ENCODE measurements at places on chromosomes 5 and 9.

- DNase-seq = no peak
These were observed 78.9 kb upstream of the GAS1 start for GRCh38 chr9:87026204-87026603.

DNA sequence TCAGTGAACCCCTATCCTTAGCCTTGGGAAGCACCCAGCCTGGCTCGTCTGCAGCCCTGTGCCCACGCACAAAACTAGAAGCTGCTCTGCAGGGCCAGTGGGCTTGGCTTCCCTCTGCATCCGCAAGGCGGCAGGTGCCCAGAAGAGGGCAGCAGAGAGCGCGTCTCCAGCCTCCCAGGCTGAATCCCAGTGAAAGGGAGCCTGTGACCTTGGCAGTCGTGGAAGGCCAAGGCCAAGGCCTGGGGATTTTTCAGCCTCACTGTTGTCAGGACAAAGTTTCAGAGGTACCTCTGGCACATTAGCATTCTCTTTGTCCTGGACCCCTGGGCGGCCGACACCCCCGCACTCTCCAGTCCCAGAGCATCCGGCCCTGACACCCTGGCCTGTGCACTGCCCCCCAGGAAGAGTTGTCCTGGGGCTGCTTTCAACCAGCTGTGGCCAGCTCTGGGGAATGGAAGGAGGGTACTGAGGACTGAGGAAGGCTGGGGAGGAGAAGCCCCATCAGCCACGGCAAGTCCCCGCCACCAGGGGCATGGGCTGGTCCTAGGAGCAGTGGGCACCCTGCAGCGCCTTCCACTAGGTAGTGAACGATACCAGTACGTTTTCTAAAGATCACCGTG lies 63.6 kb upstream of the IL17B start:
- DNase-seq = peak; percentile 52

DNA sequence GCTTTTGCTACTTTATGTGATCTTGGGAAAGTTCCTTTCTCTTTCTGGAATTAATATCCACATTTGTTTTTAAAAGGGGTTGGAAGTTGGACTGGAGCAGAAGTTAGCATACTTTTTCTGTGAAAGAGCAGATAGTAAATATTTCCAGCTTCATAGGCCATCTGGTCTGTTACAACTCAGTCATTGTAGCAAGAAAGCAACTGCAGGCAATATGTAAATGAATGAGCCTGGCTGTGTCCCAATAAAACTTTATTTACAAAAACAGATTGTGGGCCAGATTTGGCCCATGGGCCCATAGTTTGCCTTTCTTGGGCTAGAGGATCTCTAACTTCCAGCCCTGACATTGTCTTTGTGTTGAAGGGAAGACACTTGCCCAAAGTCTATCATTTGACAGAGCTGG lies 104.4 kb downstream of the ACTL7B start:
- DNase-seq = no peak

DNA sequence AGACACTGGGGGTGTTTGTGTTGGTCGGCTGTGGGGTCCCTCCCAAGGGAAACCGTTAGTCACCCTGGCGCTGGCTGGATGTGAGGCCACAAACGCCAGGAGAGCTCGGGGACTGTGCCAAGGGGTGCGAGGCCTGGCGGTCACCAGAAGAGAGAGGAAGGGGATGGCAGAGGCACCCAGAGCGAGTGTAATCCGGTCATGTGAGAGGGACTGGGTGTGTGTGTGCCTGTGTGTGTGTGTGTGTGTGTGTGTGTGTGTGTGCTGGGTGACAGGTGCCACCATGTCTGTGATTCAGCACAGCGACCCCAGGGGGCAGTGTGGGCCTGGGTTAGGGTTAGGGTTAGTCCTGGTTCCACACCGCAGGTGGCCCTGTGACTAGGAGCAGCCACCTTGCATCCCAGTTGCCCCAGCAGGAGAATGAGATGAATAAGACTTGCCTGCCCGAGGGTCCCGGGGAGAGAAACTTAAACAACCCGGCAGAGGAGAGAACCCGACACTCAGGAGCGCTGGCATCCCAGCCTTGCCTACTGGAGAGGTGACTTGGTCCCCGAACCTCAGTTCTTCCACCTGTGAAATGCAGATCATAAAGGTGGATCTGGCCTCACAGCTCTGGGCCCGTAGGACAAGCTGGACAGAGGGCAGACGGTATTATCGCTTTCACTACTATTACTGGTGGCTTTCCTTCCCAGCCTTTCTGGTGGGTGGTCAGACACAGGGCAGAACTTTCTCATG lies 1.4 kb upstream of the ADAMTSL2 start:
- DNase-seq = peak; percentile 22

GRCh38 chr5:172607213-172607793 lies 33.8 kb upstream of the NEURL1B start:
- peak; percentile 70 for DNase-seq

DNA sequence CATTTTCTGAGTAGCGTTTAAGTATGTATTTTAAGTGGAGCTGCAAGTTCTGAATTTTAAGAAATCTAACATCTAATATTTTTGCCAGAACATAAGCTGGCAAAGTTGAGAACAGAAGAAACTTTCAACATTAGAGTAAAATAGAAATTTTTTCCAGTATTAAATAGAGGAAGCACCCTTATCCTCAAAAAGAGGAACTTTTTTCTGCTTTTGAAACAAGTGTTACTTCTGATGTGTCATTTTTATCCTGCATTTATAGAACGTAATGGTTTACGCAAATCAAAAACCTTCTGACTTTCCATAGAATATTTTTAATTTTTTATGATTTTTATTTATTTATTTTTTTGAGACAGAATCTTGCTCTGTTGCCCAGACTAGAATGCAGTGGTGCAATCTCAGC lies 21.8 kb downstream of the ZBED3 start:
- no peak for DNase-seq

DNA sequence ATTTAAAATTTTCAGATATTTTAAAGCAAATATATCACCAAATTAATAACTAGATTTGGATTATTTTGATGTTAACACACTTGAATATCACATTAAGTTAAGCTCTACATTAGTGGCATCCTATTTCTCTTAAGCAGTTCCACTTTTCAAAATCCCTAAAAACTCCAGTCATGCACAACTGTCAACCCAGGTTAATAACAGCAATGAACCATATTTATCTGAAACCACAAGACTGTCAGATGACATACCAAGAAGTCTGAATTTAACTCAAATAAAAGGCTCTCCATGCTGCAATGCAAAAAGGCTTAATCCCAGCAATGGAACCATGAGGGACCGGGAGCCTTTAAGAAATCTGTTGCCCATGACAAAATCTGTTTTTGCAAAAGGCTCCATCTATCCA lies 27.5 kb downstream of the FNIP1 start:
- no peak for DNase-seq

DNA sequence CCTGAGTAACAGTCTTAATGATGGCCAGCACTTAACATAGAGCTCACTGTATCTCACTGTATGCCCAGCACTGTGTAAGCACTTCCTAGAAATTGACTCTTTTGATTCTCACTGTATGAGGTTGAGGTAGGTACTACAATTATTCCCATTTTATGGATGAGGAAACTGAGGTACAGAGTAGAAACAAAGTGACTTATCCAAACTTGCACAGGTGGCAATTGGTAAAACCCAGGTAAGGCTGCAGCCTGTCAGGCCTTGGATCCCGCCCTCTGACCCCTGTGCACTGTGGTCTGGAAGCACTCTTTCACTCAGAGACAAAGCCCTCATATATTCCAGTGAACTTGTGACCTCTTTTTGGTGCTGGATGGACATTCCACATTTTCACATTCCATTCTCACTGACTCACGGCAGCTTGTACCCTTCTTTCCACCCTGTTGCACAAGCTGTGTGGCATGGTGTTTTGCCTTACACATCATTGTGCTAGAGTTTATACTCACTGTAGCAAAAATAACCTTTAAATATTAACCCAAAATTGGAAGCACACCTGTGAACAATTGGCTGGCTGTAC lies 21.7 kb downstream of the ANKRD55 start:
- peak; percentile 95 for DNase-seq

GRCh38 chr5:173324115-173325001 lies 3.9 kb downstream of the STC2 start:
- DNase-seq = no peak

DNA sequence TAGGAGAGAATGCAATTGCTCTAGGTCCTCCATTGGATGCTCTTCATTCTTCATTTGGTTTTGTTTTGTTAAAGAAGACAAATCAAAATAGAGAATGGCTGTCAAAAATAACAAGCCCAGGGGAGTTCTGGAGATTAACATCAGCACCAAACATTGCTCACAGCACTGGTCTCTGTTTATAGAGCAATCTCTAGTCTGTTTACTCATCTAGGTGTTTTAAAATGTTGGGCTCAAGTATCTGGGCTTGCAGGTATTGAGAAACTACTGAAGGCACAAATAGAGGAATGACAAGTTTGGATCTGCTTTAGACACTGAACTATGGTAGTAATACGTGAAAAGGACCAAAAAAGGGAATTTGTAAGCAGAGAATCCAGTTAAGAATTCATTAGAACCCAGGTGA lies 77.0 kb upstream of the TMC1 start:
- DNase-seq = no peak

DNA sequence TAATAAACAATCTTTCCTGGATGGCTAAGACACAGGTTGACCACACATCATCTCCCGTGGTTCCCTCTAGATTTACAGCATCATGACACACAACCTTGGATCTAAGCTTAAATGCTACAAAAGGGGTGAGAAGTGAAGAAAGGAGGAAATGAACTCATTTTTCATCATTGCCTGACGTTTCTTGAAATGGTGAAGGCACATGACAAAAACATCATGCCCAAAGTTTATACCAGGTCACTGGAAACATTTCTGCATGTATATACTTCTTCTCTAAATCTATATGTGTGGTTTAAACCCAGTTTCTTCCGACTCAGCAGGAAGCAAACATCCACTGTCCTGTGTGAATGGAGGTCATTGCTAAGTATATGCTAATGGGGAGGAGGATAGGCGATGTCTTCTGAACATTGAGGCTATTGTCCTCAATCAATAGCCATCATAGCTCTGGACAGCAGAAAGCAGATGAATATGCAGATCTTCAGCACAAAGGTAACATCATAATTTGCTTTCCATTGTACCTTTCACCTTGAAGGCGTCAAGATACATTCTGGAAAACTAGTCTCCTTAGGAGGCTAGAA lies 137.4 kb downstream of the MED27 start:
- DNase-seq = peak; percentile 11

- DNase-seq = peak; percentile 45
These were observed 84.0 kb downstream of the ZSWIM6 start for GRCh38 chr5:61416010-61416409.

- DNase-seq = peak; percentile 6
These were observed 75.7 kb downstream of the PIP5K1B start for GRCh38 chr9:68780720-68781119.

DNA sequence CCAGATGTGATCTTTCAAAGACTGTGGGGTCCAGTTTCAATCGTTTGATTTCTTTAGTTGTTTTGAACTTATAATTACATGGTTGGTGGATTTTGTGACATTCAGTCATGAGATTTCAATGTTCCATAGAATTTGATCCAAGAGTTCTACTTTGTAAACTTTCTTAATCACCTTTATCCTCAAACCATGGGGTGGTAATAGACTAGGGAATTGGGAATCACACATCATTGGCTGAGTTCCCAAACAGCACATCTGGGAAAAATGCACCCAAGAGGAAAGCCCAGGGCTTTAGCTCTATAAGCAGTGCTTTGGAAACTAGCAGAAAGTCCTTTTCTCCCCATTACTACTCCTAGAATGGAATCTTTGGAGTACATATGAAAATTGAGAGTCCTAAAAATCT lies 177.6 kb downstream of the NNT start:
- DNase-seq = peak; percentile 10

DNA sequence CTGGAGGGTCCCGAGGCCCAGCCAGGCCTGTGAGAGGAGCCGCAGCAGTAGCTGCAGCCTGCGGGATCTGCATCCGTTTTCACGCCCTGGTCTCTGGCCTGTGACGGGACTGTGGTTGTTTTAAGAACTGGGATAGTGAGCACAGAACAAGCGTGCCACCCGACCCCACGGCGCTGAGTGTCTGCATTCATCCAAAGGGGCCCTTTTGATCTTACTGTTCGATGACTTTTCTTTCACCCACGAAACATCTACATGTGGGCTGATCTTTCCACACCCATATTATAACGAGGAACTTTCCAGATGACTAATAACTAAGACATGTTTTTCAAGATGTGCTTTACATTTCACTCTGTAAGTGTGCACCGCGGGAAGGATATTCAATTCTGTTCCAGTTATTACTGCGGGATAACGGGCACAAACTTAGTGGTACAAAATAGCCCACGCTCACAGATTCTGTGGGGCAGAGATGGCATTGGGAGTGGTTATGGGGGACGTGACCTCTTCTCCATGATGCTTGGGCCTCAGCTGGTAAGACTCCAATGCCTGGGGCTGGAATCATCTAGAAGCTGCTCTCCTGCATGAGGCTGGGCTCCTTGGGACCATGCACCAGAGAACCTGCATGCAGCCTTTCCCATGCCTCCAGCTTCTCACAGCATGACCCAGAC lies 165.0 kb downstream of the SYK start:
- DNase-seq = peak; percentile 58

DNA sequence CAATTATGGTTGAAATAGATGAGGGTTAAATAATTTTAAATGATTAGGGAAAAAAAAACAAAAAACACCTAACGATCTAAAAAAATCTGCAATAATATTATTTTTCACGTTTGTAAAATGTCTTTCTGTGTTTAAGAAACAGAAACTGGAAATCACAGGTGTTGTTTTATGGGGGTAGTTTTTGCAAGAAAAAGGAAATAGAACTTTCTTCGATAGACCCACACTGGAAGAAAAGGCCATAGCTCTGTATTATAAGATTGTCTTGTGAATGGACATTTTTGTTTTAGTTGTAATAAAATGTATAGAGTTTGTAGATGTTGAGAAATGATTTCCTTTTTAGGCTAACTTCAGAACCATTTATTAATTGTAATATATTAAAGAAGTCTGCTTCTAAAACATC lies 5.5 kb downstream of the CSNK1G3 start:
- no peak for DNase-seq

- DNase-seq = peak; percentile 22
These were observed 32.6 kb upstream of the RXRA start for GRCh38 chr9:134293611-134294152.

DNA sequence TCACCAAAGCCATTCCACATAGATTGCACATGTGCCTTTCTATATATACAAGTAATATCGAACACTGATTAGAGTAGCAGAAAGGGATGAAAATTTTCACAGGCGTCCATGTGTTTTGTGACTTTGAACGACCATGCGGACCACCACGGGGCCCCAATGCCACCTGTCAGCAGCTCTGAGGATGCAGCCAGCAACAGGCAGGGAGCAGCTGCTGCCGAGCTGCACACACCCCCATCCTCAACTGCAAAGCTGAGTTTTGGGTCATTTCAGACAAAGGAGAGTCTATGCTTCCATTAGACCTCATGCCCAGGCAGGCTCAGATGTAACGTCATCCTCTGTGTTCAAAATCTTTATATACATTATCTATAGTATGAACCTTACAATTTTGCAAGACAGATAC lies 503.8 kb downstream of the IRX1 start:
- DNase-seq = no peak

DNA sequence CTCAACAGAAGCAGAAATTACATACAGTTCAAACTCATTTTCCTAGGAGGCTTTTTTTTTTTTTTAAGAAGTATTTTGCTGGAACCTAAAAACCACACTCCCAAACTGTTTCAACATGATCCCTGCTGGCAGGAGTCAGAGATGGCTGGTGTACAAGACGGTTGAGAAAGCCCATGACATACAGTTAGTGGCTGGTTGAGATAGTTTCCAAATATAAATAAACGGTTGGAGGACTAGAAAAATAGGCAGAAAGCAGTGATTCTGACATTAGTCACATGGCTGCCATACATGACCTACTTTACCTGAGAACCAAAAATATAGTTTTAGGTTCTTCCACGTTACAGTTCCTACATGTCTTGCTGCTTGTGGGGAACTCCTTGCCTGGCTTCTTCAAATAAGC lies 31.7 kb upstream of the BASP1 start:
- peak; percentile 96 for DNase-seq

GRCh38 chr9:18829873-18830272 lies 203.1 kb downstream of the SAXO1 start:
- no peak for DNase-seq
